Pulmonary artery endothelial cell (primary cell): ENCODE measurements at places on chromosomes 1 and 21. TPM values are rescaled to one million over a fixed set of nuclear protein-coding genes. Genes with fewer than 3 reads are reported as not detected.

Gene GBP6
- total RNA-seq = not detected in 2 replicates

Gene LELP1
- not detected in 2 replicates for total RNA-seq

Gene CTSK
- total RNA-seq = 20.5 and 194 TPM in 2 replicates

Gene CACNA1E
- not detected in 2 replicates for total RNA-seq

GRCh38 chr1:160844447-160845232 lies 18.0 kb downstream of the CD244 start:
- no peak for DNase-seq

DNA sequence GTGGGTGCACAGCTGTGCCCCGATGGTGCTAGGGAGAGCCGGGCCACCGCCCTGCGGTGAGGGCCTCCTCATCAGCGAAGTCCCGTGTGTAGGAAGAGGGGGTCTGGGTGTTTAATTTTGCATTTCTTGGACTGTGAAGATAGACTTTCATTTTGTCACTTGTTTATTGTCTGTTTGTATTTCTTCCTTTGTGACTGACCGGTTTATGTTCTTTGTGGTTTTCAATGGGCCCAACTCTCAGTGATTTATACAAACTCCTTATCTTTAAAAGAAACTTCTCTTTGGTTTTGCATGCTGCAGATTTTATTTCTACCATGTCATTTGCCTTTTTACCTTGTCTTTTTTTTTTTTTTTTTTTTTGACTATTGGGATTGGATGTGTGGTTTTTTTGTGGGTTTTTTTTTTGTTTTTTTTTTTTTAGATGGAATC lies 65.1 kb downstream of the COL18A1 start:
- DNase-seq = no peak

DNA sequence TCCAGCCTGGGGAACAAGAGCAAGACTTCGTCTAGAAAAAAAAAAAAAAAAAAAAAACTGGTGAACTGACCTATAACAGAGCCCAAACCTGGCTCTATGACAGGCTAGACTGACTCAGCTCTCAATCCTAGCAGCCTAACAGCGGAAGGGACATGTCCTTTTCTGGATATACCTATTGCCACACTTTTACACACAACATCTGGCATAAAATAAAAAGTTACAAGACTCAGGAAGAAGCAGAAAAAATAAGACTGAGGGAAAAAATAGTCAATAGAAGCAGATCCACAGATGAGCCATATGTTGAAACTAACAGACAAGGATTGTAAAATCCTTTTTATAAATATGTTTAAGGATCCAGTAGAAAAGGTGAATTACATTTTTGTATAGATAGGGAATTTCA lies 57.5 kb upstream of the IPO9 start:
- DNase-seq = no peak

DNA sequence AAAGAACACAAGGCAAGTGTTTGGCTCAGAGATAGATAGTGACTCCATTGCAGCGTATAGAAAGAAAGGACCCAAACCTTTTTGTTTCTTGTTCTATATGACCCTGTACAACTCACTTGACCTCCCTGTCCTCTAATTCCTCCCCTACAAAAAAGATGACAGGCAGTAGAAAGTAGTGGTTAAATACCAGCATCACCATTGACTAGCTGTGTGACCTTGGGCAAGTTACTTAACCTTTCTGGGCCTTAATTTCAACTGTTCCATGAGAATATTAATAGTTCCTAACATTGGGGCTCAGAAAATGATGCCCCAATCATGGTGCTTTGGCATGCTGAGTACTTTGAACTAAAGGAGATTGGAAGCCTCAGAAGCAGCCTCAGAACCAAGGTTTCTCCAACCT lies 46.7 kb upstream of the MAN1A2 start:
- no peak for DNase-seq

- DNase-seq = no peak
Observed at GRCh38 chr1:101588677-101589076, 351.9 kb downstream of the S1PR1 start.

DNA sequence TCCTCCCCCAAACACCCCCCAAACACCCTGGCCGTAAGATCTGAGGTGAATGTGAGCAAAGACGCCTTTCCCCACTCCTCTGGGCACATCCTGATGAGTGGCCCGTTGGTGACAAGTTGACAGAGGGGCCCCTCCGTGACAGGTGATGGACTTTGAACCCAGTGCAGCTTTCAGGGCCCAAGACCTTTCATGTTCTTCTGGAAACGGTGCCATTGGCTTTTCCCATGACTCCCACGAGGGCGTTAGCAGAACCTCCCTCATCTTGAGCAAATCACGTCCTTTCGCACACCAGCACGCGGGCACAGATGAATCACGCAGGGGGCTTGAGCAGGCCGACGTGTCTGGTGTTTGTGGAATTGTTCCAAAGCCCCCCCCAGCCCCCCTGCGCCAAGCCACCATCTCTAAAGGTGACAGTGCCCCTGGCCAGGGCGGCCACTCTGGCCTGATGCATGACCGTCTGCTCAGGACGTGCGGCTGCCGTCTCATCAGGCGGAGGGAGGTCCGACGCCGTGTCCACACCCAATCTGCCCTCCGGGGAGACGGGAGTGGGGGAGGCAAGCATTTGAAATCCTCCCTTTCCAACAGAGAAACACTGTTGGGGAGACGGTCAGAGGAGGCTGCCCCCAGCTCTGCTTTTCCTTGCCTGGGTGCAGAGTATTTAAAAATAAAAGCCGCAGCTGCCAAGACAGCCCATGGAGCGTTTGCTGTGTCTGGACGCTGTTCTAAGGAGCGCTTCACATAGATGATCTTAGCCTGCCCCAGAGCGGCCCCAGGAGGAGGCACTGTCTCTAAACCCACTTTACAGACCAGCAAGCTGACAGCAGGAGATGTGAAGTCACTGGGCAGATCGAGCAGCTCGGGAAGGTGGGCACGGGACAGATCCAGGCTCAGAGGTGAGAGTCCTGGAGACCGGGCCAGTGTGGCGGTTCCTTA lies 98.3 kb upstream of the ARHGEF16 start:
- DNase-seq = no peak

DNA sequence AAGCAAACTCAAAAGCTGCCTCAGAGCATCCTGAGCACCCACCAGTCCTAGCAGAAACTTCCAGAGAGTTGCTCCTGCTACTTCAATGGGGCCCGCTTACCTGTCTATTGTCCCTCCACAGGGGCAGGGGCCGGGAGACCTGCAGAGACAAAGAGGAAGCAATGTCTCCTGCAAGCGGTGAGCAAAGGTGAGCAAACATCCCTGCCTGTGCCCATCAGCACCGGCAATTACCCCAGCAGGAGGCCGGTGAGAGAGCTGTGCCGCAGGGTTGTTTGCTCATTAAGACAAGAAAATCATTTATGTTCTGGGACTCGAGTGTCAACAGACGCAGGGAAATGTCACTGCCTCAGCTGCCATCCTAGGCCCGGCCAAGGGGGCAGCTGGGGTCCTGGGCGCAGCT lies 53.8 kb upstream of the TARDBP start:
- no peak for DNase-seq

- no peak for DNase-seq
Observed at GRCh38 chr1:2314803-2315673, 76.3 kb downstream of the MORN1 start.
